ENCODE measurements at places on chromosomes 4 and X. TPM values are rescaled to one million over a fixed set of nuclear protein-coding genes. Genes with fewer than 3 reads are reported as not detected.

DNA sequence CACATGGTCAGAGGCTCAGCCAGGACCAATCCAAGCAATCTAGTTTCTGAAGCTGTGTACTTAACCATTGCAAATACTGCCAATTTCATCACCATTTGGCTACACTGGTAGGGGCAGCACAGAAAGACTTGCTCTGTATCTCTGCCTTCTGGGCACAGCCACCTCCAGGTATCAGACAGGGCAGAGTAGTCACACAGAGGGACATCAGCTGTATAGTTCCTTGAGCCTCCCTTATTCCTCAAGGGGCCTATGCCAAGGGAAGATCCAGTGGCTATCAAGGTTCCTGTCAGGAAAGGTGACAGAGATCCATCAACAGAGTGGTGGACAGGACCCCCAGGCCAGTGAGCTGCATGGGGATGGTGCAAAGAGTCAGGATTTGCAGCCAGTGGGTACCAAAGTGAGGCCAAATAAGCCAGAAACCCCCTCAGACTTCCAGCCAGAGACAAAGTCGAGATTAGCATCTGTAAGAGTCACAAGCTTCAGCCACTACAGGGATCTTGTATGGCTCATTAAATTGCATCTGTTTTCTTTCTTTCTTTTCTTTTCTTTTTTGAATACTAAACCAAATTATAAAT, 381.6 kb upstream of the CPEB2 start:
- DNase-seq, result no peak

DNA sequence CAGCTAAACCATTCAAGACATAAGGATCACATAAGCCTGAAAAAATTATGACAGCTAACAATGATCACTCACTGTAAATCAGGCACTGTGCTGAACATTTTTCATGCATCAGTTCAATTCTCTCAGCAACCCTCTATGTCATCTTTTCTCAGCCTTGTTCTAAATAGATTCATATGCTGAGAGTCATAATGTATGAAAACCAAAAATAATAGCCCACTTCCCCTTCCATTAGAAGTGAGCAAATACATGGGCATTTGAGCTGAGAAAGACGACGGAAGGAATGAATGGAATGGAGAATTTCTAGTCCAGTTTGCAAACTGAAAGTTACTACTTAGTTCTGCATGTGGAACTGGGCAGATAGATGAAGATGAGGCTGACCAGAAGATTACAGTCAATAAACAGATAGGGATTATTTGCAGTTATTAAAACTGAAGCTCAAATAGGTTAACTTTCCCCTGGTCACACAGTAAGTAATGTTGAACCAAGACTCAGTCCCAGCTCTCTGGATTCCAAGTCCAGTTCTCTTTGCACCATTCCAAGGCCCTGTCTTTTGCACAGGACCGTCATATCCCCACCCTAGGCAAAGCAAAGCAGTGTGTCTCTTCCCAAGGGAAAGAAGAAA, 1.6 kb upstream of the SH3RF1 start:
- no peak for DNase-seq

- no peak for DNase-seq
Observed at GRCh38 chrX:3820167-3820566, 106.7 kb upstream of the PRKX start.

DNA sequence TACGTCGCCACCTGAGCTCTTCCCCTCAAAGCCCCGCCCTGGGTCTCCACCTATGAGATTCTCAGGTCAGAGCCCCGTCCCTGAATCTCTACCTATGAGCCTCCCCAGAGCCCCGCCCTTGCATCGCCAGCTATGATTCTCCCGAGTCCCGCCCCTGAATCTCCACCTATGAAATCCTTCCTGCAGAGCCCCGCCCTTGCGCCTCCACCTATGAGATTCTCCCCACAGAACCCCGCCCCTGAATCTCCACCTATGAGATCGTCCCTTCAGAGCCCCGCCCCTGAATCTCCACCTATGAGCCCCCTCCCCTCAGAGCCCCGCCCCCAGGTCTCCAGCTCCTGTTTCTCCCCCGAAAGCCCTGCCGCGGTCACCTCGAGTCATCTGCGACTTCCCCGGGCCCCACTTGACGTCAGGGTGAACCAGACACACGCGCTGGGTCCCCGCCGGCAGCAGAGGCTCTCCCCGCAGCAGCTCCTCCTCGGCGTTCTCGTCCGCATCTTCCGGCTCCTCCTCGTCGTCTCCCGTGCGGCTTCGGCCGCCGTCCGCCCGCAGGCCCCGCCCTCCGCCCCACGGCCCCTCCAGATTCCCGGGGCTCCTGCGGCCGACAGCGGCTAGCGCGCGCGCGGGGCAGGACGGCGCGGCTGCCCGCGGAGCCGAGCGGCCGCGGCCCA, 393 bp downstream of the GTPBP6 start:
- DNase-seq, result peak; percentile 98

The GK gene
- polyA plus RNA-seq, result 126 TPM

DNA sequence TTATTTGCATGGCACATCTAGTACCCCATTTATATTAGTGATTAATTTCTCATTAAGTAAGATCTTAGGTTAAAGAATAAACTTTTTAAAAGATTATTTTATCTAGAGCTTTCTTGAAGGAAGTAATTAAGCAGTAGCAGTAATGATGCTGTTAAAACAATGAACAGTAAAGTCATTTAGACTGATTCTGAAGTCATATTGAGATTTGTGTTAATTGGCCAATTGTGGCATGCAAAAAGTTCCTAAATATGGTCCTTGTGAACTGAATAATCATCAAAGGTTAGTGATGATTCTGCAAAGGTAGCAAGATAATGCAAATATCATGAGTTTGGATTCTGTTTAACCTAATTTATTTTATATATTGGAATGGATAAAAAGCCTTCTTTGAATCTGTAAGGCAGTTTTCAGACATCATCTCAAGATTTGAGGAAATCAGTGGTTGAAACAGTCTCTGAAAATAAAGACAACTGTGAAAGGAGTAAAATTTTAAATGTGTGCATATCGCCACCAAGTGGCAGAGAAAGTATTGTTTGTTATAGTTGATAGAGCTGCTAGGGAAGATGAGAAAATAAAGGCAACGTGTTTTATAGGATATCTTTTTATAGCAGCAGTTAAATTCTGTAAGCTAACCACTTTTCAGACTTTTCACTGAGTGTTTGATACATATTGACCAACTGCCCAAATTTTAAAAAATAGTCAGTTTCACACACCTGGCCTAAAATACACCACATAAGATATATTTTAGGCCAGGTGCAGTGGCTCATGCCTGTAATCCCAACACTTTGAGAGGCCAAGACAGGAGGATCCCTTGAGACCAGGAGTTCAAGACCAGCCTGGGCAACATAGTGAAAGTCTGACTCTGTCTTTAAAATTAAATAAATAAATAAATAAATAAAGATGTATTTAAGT, 79.6 kb downstream of the CCKAR start:
- DNase-seq, result peak; percentile 70

DNA sequence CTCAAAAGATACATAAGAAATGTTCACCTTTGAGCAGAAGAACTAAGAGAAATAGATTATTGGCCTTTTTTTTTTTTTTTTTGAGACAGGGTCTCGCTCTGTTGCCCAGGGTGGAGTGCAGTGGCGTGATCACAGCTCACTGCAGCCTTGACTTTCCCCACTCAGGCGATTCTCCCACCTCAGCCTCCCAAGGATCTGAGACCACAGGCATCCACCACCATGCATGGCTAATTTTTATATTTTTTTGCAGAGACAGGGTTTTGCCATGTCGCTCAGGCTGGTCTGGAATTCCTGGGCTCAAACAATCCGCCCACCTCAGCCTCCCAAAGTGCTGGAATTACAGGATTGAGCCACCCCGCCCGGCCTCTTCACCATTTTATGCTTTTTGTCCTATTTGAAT, 2.9 kb upstream of the TLR6 start:
- no peak for DNase-seq

- DNase-seq, result no peak
Observed at GRCh38 chrX:6757631-6758030, 222.7 kb upstream of the VCX3A start.

DNA sequence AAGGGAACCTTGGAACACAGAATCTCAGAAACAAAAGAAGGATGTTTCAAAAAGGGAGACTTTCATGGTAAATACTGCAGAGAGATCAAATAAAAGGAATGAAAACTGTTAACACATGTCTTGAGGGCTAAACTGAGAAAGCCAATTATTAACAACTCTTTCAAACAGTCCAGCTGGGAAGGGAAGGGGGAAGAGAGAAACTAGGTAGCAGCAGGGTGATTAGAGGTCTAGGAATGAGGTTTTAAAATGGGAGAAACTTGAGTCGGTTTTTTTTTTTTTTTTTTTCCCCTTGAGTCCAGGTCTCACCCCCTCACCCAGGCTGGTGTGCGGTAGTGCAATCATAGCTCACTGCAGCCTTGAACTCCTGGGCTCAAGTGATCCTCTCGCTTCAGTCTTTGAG, 4.3 kb downstream of the BCLAF3 start:
- no peak for DNase-seq

GRCh38 chr4:133137571-133137970, 11.5 kb upstream of the PCDH10 start:
- DNase-seq, result no peak

DNA sequence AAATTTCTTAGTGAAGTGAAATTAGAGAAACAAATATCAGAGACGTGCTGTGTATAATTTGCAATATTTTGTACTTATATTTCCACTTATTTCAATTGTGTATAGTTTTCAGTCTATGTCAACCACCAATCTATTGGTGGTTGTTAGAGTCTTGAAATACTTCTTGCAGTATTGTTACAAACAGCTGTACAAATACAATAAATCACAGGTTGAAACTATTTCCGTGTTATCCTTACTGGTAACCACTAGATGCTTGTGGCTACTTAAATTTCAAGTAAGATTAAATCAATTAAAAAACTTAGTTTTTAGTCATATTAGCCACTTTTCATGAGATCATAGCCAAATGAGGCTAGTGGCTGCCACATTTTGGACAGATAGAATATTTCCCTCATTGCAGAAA, 520.5 kb downstream of the GBA3 start:
- DNase-seq, result peak; percentile 4
